T-helper 17 cell (primary cell): ENCODE measurements at places on chromosomes 16 and 17. TPM values are rescaled to one million over a fixed set of nuclear protein-coding genes. Genes with fewer than 3 reads are reported as not detected.

The CHST4 gene
- total RNA-seq, result not detected

The P4HB gene
- total RNA-seq, result 281 TPM

The OR1A1 gene
- total RNA-seq, result not detected

The KRTAP16-1 gene
- total RNA-seq, result 0.17 TPM

DNA sequence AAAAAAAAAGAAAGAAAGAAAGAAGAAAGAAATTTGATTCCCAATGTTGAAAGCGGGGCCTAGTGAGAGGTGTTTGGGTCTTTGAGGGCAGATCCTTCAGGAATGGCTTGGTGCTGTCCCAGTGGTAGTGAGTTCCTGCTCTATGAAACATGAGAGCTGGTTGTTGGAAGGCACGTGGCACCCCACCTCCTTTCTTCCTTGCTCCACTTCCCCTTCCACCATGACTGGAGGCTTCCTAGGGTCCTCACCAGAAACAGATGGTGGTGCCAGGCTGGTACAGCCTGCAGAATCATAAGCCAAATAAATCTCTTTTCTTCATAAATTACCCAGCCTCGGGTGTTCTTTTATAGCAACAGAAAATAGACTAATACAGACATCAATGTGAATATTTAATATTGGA, 147.3 kb upstream of the KCNJ18 start:
- peaks cover 4% of the 10 kb centered on the region for H3K27me3 ChIP-seq
- no peak for DNase-seq
- H3K36me3 ChIP-seq, result peaks cover 6% of the 10 kb centered on the region
- H3K4me3 ChIP-seq, result no peak overlapping the region
- peaks cover 17% of the 10 kb centered on the region for H3K4me1 ChIP-seq
- no peak overlapping the region for H3K27ac ChIP-seq
